ENCODE measurements at places on chromosomes 1 and 21.

DNA sequence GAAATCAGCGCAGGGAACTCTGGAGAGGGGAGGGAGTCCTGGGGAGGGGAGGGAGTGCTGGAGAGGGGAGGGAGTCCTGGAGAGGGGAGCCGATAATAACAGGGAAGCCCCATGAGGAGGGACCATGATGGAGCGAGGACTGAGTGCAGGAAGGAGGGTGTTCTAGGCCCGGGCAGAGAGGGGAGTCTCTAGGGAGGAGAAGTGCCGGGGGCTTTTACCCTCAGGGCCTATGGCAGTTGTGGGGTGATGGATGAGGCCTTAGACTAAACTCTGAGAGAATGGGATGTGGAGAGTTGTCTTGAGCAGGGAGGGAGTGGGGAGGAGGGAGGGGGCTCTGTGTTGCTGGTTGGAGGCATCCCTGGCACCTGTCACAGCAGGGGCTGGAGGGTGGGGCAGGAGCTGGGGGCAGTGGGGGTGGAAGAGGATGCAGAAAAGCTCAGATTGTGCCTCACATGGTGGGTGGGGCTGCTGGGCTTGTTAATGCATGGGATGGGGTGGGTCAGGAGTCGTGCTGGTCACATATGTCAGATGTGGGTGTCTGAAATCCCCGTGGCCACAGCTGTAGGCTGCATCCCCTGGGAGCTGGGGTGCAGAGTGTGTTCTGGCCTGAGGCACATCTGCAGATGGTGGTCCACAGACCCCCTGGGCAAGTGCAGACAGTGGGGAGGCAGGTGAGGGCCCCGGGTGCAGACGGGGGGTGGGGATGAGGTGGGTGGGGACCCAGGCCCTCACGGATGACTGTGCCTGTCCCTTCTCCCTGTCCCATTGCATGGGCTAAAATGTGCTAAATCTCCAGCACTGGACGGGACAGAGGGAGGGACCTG lies 88.4 kb upstream of the COL6A1 start:
- DNase-seq = no peak

- DNase-seq = no peak
Observed at GRCh38 chr1:22443332-22443731, 8.3 kb upstream of the ZBTB40 start.

DNA sequence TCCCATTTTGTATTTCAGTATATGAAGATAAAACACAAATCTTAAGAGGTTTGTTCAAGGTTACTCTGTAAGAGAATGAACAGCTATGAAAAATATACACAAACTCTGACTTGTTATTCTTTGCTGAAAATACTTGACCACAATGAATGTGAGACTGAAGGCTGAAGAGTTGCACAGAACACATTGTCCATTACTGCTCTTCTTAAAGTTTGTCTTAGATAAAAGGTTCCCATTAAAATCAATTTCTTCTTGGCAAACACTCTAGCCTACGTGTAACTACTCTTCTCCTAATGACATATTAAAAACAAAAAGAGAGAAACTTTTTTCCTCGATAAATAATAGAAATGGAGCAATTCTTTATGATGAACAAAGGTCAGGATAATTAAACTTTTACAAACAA lies 45.2 kb upstream of the RABGAP1L start:
- DNase-seq = no peak

GRCh38 chr1:246901874-246902273 lies 29.9 kb downstream of the AHCTF1 start:
- DNase-seq = no peak

DNA sequence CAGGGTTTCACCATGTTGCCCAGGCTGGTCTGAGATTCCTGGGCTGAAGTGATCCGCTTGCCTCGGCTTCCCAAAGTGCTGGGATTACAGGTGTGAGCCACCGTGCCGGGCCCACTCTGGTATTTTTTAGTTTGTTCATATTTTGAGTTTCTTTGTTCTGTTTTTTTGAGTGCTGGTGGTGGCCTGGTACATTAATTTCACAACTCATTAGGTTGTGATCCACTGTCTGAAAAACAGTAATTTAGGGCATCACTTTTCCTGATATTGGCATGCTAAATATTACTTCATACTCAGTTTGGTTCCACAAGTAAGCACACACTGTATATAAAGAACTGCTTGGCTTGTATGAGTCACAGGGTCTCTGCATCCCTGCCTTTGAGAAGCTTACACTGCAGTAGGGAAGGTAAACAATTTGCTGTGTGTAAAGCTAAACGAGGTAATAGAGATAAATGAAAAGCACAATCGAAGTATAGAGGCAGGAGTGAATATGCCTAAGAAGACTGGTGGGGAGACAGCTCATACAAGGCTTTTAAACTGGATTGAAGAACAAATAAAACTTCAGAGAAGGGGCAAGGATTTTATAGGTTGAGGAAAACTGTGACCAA lies 7.7 kb downstream of the SNX27 start:
- no peak for DNase-seq

DNA sequence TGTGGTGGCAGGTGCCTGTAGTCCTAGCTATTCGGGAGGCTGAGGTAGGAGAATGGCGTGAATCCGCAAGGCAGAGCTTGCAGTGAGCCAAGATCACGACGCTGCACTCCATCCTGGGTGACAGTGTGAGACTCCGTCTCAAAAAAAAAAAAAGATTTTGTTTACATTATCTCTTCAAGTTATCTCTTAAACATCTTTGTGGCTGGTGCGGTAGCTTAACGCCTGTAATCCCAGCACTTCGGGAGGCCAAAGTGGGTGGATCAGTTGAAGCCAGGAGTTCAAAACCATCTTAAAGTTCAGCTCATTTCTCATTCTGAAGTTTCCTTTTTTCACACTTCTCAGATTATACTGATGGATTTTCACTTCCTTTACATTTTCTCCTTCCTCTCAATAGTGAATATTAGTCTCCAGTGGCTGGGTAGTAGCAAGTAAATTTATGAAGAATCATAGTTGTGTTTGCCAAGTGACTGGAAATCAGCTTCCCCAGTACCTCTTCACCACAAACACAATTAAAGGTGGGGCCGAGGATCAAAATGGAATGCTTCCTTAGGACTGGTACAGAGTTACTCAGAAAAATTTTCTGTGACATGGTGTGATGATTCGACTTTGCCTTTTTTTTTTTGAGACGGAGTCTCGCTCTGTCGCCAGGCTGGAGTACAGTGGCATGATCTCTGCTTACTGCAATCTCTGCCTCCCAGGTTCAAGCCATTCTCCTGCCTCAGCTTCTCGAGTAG lies 13.8 kb downstream of the PIP5K1A start:
- no peak for DNase-seq

DNA sequence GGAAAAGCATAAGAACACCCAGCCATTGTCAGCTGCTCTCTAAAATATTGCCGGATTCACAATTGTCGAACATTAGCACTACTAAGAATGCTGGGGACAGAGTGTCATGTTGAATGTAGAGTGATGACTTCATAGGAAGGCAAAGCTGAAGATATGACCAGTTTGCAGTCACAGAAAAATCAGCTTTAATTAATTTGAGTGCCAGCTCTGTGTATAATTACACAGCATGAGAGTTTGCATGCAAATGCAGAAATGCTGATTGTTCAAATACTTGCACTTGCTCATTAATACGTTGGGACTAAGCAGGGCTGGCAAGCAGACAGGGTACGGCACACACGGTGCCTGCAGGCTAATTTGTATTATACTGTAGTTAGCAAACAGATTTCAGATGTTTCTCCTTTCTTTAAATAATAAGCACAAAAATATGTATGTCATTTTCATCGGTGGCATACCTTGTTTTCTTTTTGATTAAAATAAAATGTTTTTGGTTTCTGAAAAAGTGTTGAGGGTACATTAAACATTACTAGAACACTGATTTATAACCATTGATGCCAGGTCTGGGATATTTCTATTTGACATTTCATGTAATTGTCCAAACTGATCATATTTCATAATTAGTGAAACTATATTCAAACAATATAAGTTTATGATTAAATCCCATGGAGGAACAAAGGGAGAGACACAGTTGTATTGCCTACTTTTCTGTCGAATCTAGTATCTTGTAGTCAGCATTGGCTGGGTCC lies 99.8 kb upstream of the ADGRL2 start:
- no peak for DNase-seq

GRCh38 chr21:36694593-36695282 lies 4.2 kb upstream of the SIM2 start:
- no peak for DNase-seq

DNA sequence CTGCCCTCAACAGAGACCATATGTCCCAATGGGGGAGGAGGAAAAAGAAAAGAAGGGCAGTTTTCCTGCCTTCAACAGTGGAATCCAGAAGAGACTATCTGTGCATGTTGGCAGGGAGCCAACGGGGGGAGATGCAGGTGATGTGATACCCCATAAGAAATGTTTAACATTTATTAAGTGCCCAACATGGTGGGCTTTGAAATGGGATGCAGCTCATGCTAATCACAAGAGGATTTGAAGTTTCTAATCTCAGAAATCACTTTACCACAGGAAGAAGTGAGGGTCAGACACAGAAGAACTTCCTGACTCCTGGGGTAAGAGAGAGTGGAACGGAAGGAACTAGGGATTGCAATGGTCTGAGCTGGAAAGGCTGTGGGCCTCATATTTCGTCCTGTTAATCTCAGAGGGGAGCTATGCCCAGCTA lies 16.2 kb downstream of the CSRP1 start:
- no peak for DNase-seq

DNA sequence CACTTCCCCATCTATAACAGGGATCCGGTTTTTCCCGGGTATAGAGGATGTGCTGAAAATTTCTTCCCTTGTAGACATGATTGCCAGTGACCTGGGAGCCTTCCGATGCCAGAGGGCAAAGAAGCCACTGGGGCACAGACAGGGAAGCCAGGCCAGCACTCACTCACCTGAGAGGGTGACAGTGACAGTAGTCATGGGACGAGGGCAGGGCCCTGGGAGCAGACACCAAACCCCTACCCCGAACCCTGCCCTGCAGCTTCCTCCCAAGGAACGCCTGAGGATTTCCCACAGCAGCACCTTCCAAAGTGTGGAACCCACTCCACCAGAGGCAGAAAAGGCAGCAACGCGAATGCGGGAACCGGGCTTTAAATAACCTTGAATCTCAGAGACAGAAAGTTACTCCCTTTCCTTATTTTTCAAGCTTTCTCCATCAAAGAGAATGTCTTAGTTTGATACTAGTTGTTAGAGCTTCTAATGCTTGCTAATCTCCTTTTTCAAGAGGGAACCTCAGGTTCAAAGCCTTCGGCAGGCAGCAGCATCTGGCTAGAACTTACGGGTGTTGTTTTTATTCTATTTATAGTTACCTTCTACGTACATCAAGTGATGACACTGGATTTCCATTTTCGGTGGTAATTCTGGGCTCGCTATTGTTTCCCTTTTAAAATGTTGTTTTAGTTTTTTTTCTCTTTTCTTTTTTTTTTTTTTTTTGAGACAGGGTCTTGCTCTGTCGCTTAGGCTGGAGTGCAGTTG lies 2.8 kb downstream of the DDOST start:
- DNase-seq = no peak

GRCh38 chr21:42855171-42855936 lies 24.0 kb downstream of the WDR4 start:
- DNase-seq = no peak

DNA sequence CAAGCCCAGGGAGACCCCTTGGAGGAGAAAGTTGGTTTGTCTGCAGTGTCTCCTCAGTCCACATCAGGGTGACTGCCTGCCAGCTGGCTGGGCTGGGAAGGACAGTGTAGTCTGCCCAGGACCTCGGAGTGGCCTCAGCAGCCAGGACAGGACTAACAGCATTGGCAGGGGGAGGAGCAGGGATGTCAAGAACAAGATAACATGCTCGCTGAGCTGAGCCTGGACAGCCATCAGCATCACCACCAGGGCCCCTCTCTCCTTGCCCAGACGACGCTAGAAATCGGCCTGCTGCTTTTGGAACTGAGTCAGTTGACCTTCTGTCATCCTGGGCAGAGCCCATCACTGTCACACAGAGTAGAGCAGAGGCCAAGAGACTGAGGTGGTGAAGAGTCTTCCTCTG lies 83.6 kb upstream of the CNTN2 start:
- DNase-seq = no peak

DNA sequence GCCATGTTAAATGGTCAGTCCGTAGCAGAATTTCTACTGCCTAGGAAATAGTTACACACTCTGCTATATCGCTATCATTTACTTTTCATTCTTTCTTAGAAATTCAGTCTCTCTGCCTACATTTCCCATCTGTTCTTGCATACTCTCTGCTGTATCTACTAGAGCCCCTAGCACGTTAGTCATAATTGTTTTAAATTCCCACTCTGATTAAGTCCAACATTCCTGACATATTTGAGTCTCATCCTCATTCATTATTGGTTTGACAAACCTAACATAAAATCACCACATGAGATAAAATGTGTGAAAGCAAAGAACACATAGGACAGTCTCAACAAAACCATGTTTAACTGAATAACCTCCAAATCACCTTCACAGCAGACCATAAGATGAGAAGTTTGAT lies 513.6 kb downstream of the PLPP3 start:
- no peak for DNase-seq

GRCh38 chr21:25691976-25692375 lies 42.7 kb downstream of the ATP5PF start:
- DNase-seq = no peak

GRCh38 chr21:41825881-41826280 lies 53.3 kb downstream of the PRDM15 start:
- DNase-seq = no peak

DNA sequence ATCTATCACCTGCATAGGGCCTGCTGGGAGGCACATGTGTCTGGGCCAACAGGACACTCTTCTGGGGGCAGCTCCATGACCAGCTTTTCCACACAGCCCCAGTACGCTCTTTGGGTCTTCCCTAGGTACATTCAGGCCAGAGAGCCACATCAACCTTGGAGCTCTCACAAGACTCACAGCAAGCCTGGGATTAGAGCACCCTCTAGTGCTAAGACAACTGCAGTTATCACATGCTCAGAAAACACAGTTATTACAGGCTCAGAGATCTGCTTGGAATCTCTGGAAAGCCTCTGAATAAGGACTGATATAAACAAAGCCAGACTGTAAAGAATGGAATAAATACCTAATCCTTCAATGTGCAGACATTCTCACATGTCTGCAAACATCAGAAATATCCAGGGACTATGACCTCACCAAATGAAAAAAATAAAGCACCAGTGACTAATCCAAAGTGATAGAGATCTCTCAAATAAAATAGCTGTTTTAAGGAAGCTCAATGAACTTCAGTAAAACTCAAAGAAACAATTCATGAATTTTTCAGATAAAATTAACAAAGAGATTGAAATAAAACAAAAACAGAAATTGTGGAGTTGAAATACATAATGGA lies 563.9 kb upstream of the NR5A2 start:
- no peak for DNase-seq

DNA sequence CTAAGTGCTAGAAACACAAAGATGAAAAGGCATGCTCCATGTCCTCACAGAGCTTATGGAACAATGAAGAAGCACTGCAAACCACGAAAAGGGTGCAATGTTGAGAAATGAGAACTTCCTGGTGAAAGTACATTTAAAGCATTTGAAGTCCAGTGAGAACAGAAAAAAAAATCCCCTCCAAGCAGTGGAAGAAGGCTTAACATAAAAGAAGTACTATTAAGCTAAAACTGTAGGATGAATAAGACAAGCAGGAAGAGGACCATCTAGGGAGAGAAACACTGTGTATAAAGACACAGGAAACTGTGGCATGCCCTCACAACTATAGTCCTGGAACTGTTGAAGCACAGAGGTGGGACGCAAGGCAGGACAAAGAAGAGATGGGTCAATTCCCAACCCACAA lies 10.0 kb downstream of the TP53BP2 start:
- DNase-seq = no peak

GRCh38 chr1:162570718-162571117 lies 9.2 kb downstream of the UAP1 start:
- DNase-seq = no peak

Measured in stimulated activated CD8-positive, alpha-beta memory T cell treated with anti-CD3 and anti-CD28 coated beads, Interleukin-7, amount 100 ng/mL, for 4 hours (primary cell).